ENCODE measurements at places on chromosomes 6 and 20.

DNA sequence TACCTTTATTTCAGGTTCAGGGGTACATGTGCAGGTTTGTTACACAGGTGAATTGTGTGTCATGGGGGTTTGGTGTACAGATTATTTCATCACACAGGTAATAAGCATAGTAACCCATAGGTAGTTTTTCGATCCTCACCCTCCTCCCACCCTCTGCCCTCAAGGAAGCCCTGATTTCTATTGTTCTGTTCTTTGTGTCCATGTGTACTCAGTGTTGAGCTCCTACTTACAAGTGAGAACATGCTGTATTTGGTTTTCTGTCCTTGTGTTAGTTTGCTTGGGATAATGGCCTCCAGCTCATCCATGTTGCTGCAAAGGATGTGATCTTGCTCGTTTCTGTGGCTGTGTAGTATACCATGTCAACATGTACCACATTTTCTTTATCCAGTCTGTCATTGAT lies 66.0 kb downstream of the STK4 start:
- no peak for DNase-seq

- DNase-seq, result no peak
These were observed 47.5 kb downstream of the TSPYL4 start for GRCh38 chr6:116206231-116206903.

GRCh38 chr20:19493794-19494495 lies 264.1 kb upstream of the RIN2 start:
- no peak for DNase-seq

- no peak for DNase-seq
These were observed 13.0 kb upstream of the PFDN4 start for GRCh38 chr20:54194724-54195438.

- no peak for DNase-seq
These were observed 109.6 kb downstream of the MANEA start for GRCh38 chr6:95686895-95687294.

- DNase-seq, result no peak
These were observed 320.3 kb downstream of the RFPL4B start for GRCh38 chr6:112667427-112667826.

DNA sequence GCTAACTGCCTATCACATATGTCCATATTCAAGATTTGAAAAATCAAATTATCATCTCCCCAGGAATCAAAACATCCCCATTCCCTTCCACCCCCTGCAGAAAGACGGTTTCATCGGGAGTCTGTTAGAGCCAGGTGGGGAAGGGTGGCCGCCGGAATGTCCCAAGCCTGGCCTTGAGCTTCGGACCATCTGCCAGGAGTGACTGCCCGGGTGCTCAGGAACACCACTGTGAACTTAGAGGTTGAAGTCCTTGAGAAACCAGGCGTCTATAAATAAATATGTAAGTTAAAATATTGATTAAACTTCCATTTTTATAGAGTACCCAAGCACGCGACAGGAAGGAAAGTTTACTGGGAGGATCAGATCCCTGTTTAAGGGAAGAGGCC lies 250.8 kb downstream of the DLL1 start:
- no peak for DNase-seq

GRCh38 chr6:110446405-110446804 lies 30.0 kb downstream of the SLC22A16 start:
- DNase-seq, result no peak

DNA sequence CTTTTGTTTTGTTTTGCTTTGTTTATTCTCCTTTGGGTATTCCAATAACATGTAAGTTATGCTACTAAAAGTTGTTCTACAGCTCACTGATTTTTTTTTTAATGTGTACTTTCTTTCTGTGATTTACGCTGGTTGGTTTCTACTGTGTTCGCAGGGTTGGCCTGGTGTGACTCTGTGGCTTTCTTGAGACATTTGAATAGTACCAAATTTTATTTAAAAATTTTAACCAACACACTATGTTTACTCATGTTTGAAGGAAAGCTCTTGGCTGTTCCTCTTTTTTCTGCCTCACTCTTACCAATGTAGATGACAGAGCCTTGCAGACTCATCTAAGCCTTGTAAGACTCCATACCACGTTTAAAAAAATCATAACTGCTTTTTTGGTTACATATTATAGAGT lies 1784.9 kb upstream of the DEFB115 start:
- DNase-seq, result no peak

GRCh38 chr6:82458147-82458546 lies 94.5 kb downstream of the TPBG start:
- no peak for DNase-seq

- DNase-seq, result no peak
These were observed 24.1 kb upstream of the PI16 start for GRCh38 chr6:36930483-36930882.

DNA sequence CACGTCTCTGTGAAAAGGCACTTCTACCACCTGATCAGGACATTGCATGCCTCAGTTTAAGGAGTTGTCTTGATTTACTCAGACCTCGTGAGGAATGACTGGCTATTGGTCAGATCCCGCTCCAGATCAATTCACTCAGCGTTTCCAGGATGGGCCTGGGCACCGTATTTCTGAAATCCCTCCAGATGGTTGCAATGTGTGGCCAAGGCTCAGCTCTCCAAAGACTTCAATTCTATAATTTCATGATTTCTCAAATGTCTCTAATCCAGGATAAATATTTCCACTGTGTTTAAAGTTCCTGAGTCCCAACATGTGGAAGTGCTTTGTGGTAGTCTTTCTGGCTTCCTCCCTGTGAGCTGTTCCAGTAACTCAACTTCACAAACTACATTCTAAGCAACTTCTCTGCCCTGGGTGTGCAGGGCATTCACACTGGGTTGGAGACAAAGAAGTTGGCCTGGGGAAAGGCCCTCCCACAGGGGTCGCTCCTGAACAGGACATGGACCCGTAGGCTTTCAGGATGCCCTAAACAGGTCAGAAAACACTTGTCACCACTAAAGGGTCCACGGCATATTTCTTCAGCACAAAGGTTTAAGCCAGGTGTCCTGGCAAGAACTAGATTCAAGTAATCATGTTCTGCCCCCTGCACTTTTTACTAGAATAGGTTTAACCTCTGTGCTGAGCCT lies 212.1 kb downstream of the WDR27 start:
- no peak for DNase-seq

- no peak for DNase-seq
These were observed 17.9 kb downstream of the MDGA1 start for GRCh38 chr6:37679539-37680476.

GRCh38 chr20:41657655-41658054 lies 39.5 kb upstream of the CHD6 start:
- DNase-seq, result no peak

DNA sequence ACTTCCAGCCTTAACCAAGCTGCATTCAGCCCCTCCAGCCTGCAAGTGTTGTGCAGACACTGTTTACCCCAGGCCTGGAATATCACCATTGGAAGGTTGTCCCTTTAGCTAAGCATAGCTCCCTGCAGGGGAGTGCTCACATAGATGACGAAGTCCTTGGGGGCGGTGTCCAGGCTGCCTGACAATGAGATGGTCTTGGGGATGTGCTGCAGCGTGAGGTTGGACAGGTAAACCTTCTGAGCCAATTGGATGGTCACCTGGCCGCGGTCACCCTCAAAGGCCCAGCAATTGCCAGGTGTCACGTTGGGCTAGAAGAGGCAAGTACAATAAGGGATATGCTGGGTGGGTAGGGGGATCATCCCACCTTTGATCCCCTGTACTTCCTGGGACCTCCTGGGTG lies 18.6 kb downstream of the SUN5 start:
- no peak for DNase-seq

DNA sequence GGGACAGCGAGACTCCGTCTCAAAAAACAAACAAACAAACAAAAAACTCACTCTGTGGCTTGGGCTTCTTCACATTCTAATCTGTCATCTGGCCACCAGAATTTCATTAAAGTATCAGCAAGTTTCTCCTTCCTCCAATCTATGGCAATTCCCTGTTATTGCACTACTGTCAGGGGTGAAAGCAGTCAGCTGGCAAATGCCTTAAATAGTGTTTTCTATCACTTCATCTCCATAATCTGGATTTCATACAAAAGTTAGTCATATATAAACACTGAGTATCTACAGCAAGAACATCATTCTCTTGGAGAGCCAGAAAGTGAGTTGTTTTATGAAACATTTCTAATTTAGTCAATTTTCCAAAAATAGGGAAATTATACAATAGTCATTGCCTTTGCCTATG lies 56.1 kb downstream of the PHACTR3 start:
- DNase-seq, result no peak

DNA sequence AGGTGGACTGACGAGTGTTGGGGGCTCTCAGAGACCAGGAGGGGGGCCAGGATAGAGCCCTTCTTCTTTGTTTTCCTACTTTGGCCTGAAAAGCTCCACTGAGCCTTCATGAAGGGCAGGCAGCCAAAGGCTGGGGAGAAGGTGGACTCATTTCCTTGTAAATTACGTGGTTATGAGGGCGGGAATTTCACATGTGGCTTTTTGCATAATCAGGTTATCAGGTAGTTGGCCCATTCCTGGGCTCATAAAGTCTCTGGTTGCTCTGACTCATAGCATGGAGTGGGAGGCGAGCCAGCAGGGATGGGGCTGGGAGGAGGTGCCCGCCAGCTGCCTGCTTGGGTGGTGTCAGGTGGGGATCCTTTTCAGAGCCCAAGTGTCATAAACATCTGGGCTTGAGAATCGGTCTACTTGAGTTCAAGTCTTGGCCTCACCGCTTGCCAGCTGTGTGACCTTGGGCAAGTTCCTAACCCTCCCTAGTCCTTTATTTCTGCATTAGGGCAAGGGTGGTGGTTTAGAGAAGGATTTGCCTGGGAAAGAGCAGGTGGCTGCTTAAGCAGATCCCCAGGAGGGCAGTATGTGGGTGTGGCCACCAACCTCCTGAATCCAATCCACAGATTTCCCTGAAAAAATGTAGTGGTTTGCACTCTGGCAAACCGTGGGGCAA lies 26.5 kb upstream of the RNF24 start:
- DNase-seq, result no peak

DNA sequence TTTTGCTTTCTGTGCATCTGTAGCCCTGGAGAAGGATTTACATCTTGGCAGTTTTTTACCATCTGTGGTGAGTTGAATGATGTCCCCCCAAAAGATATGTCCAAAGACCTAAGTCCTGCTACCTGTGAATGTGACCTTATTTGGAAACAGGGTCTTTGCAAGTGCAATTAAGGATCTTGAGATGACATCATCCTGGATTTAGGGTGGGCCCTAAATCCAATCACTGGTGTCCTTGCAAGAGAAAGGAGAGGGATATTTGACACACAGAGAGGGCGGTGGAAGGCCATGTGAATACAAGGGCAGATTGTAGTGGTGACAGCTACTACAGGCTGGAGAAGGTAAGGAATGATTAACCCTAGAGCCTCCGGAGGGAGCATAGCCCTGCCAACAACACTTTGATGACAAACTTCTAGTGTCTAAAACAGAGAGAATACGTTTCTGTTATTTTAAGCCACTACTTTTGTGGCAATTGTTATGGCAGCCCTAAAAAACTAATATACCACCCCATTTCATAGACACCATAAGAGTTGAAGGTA lies 35.1 kb downstream of the MKKS start:
- no peak for DNase-seq

DNA sequence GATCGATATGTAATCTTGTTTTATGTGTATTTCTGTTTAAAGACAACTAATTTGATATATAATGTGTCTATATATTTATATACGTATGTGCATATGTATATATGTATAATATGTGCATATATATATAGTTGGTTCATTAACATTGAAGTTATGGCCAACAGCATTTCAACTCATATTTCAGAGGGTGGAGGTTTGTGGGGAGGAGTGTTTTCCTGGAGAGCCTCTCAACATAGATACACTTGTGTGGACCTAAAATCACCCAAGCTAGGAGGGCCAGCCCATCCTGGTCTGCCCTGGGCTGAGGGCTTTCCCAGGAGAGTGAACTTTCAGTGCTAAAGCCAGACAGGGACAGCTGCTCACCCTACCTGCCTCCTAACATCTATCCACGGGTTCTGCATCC lies 68.8 kb downstream of the TMEM242 start:
- no peak for DNase-seq

DNA sequence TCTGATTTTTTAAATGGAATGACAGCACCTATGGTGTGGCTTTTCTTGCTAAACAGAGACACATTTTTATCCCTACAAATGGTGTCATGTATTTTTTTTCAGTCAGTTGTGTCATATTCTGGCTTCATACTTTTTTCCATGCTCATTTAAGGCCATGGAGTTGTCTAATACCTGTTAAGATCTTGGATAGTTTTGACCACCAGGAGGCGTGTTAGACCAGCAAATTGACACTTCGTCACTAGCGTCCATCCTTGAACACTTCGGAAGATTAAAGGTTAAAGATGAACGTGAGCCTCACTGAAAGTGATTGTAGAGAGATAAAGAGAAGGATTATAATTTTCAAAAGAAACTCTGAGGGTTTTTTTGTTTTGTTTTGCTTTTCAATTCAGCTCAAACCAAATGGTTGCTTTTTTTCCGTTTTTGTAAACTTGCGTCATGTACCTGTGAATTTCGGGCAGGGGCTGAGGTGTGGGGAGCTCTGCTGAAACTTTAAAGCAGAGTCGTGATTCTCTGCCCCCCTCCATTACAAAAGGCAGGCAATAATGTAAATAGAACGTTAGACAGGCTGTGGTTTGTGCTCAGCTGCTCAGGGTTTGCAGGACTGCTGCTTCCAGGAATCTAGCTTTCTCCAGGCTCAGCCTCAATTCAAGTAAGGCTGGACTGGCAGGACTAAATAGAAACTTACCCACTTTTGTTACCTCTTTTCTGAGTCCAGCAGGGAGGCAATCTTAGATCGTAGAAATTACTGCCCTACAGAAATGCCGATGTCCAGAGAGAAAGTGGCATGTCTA lies 245.1 kb downstream of the FOXA2 start:
- peak; percentile 40 for DNase-seq

GRCh38 chr6:41228616-41229015 lies 467 bp downstream of the TREML4 start:
- DNase-seq, result no peak

- no peak for DNase-seq
These were observed 44.6 kb downstream of the APCDD1L start for GRCh38 chr20:58470336-58471192.

- DNase-seq, result no peak
These were observed 11.5 kb upstream of the CST7 start for GRCh38 chr20:24937579-24937978.

GRCh38 chr6:167045828-167046580 lies 46.8 kb downstream of the CEP43 start:
- DNase-seq, result no peak

DNA sequence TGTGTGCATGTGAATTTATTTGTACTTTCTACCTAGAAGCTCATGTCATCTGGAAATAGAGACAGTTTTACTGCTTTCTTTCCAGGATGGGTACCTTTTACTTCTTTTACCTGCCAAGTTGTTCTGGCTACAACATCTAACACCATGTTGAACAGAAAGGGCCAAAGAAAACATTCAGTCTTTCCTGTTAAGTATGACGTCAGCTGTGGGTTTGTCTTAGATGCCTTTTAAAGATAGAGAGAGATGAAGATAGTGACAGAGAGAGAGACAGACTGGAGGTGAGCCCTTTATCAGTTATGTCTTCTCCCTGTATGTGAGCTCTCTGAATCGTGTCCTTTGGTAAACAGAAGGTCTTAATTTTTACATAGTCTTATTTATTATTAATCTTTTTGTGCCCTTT lies 3.4 kb upstream of the DACT2 start:
- no peak for DNase-seq
